Anterior cingulate cortex (tissue), 58 donors: ENCODE measurements at places on chromosomes 2 and 18.

GRCh38 chr2:23584054-23584745 is 199.2 kb downstream of the KLHL29 start:
- DNase-seq = no peak

GRCh38 chr2:236061899-236062298 is 106.3 kb downstream of the GBX2 start:
- no peak for DNase-seq

- peak; percentile 63 for DNase-seq
These were observed 3.5 kb downstream of the RHOB start for GRCh38 chr2:20450201-20450999.

GRCh38 chr2:28613633-28614501 is 118.0 kb downstream of the PLB1 start:
- no peak for DNase-seq

DNA sequence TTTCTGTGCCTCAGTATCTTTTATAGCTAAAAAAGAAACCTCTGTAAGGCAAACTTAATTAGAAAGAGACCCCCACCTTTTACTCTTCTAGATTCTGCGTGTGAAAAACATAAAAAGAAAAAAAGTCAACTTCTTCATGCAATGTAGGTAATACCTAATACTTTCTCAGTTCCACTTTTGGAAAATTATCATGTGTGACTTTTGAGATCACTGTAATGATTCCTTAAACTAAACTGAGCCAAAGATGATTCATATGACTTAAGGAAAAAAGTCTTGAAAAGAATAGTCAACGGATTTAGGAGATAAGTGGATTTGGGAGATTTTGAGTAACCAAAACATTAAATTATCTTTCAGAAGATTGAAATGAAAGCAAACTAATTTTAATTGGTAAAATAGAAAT is 48.9 kb downstream of the PLEKHA3 start:
- no peak for DNase-seq

GRCh38 chr2:10159086-10159485 is 36.5 kb downstream of the RRM2 start:
- DNase-seq = no peak

GRCh38 chr2:71469403-71470398 is 16.3 kb downstream of the DYSF start:
- DNase-seq = no peak

DNA sequence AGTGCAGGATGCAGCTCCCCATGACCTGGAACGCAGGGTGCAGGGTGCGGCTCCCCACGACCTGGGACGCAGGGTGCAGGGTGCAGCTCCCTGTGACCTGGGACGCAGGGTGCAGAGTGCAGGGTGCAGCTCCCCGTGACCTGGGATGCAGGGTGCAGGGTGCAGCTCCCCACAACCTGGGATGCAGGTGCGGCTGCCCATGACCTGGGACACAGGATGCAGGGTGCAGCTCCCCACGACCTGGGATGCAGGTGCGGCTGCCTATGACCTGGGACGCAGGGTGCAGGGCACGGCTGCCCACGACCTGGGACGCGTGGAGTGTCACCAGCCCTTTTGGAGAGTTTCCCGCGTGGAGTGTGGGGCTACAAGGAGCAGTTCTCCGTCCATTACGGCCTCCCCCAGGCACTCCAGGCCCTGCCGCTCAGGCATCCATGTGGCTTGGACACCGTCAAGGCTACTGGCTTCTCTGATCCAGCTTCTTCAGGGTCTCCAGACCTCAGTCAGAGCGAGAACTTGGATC is 38.7 kb downstream of the PXDN start:
- DNase-seq = no peak

DNA sequence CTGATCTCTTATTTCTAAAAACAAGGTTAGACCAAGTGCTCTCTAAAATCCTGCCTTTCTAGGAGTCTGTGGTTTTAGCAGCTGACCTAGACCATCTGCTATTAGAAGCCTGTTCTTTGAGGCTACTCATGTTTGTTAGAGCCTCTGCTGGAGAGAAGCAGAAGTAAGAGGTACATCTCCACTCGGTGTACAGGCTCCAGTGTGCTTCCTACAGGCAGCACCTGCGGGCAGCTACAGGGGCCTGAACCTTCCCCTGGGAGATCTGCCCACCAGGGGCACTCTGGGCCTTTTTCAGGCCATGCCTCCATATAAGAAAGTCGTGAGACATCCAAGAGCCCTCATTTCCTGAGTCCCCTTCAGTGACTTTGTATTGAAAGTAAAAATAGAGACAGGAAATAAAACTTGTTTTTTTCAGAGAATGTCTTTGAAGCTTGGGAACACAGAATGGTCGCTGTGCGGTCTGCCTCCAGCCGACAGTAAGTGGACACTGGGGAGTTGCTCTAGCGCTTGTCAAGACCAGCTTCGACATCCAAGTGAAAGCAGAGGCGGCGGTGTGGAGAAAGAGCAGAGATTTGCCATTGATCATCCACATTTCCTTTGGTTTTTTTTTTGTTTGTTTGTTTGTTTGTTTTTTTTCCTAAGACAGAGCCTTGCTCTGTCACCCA is 31.7 kb downstream of the ONECUT2 start:
- DNase-seq = no peak

DNA sequence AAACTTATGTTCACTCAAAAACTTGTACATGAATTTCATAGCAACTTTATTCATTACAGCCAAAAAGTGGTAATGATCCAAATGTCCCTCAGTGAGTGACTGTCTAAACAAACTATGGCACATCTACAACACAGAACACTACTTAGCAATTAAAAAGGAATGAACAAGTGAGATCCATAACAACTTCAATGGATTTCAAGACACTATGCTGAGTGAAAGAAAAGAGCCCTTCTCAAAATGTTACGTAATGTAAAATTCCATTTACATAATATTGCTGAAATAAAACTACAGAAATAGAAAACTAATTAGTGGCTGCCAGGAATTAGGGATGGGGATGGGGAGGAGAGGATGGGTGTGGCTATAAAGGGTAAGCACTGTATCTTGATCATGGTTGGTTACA is 53.6 kb downstream of the DYM start:
- no peak for DNase-seq

DNA sequence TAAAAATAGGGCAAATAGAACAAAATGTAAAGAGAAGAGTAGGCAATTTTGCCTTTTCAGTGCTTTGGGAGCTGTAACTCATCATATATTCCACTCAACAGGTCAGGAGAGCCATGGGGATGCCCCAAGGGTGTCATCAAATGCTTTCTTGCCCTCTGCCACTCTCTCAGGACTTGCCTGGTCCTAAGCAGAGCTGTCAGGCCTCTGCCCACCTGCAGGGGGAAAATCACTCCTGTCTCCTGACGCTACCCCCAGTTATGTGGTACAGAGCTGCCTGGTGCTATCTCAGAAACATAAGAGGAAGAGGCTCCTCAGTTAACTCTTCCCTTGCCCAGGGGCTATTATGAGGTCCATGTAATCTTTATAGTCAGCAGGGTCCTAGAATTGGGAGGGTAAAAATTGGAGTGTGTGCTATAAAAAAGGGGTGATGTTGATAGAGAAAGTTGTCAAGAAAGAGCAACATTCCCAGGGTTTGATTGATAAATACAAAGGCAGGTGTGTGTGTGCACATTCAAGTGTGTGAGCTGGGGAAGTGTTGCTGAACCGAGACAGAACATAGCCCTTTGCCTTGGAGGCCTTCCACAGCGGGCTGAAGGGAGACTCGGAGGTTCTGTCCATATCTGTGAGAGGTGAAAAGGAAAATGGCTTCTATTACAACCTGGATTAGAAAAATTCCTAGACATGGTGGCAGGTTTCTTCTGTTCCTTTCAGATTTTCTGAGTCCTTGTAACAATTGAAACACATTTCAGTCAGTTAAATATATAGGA is 25.4 kb downstream of the PTPRM start:
- DNase-seq = no peak

GRCh38 chr2:55223958-55224760 is 7.9 kb downstream of the CLHC1 start:
- DNase-seq = no peak

DNA sequence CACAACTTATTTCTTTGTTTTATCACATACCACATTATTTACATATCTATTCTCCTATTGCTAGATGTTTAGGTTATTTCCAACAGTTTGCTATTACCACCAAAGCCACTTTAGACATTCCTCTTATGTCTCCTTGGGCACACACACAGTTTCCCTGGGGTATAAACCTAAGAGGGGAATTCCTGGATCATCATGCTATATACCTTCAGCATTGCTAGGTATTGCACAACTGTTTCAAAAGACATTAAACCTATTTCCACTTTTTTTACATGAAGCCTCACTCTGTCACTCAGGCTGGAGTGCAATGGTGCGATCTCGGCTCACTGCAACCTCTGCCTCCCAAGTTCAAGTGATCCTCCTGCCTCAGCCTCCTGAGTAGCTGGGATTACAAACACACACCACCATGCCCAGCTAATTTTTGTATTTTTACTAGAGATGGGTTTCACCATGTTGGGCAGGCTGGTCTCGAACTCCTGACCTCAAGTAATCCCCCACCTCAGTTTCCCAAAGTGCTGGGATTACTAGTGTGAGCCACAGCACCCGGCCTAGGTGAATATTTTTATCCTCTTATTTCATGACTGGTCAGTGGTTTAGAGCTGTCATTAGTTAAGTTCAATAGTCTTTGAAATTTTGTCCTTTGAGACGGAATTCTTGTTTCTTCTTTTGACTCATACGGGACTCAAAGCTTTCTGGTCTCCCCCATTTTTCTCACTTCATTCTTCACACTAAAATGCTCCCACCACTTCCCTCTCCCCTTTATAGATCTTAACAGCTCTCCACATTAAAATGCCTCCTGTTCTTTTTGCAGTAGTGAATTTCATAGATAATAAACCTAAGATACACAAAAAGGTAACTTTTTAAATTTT is 30.3 kb downstream of the SULT1C4 start:
- DNase-seq = no peak
